ENCODE measurements at places on chromosomes 16 and 17.

- DNase-seq: no peak
Observed at GRCh38 chr17:633133-633532, 81.5 kb downstream of the VPS53 start.

DNA sequence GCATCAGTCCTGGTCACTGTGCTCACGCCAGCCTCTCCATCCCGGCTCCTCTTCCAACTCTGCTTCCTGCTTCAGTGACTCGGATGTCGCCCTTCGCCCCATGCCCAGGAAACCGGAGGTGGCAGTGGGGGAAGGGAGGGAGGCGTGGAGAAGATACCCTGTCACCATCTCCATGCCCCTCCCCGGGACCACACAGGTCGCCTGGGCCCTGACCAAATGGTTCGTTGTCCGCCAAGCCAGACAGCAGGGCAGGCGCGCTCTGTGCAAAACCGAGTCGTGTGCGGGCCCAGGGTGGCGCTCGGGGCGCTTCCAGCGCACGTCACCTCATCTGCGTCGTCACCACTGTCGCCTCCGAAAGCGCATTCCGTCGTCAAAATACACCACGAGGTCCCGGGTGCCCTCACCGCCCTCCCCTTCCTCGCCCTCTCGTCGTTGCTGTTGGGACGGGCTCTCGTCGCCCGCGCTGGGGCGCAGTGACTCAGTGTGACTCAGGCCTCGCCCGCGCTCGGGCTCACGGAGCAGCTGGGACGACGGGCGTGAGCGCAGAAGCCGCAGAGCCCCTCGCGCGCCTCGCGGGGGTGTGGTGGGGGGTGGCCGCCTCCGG, 39.2 kb downstream of the ZNF778 start:
- peak; percentile 63 for DNase-seq

DNA sequence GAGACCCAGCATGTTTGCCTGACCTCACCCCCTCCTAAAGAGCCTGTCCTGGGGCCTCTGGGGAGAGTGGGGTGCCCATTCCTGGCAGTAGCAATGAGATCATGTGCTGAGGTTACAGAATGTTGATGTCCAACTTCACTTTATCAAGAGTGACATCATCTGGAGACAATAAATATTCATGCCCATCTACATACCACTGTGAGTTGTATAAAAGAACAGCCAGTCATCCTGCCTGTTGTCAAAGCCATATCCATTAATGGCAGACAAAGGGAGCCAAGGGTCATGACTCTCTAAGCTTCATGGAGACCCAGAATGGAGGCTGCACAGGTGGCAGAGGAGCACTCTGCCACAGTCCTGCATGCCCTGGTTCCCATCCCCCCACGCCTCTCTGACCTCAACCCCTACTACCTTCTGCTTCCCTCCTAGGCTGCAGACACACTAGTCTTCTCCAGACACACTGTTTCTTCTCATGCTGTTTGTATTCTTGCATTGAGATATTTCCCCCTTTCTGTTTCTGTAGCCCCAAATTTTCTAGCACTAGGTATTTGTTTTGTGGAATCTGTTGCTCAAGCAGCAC, 27.1 kb downstream of the SHISA6 start:
- no peak for DNase-seq

DNA sequence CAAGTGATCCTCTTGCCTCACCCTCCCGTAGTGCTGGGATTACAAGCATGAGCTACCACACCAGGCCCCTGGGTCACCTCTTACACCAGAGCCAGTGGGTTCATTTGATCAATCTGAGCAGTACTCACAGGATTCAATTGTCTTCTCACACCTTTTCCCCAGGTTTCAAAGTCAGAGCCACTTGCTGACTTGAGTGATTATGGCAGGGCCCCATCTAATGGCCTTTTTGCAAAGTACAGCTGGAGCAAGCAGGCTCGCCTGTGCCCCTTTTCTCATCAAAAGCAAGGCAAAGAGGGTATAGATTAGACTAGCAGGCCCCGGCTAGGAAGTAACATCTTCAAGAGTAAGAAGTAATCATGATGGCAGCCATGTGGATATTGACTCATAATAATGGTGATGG, 114.8 kb upstream of the NOL11 start:
- DNase-seq: peak; percentile 9

- DNase-seq: no peak
Observed at GRCh38 chr17:61729690-61730268, 133.5 kb downstream of the BRIP1 start.

- DNase-seq: no peak
Observed at GRCh38 chr17:49018748-49019147, 21.6 kb downstream of the IGF2BP1 start.

Measured in effector memory CD4-positive, alpha-beta T cell (primary cell).